ENCODE measurements at places on chromosomes 1 and 21.

- DNase-seq = no peak
These were observed 13.6 kb downstream of the KRTAP10-1 start for GRCh38 chr21:44526096-44526997.

DNA sequence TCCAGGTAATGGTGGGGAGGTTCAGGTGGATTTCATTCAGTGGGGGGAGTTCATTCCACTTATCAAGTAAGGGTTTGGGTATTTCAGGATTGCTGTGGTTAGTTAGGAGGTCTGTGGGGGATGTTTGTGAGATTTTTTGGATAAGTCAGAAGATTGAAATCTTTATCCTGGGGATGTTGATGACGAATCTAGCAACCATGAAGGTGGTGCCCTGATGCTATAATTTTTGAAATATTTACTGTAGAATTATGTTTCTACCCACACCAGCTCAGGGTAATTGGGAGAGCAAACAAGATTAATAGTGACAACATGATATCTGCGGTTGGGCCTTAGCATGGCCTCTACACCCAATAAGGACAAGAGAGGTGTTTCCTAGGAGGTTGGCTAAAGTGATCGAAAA, 28.3 kb downstream of the SUCO start:
- DNase-seq = no peak

DNA sequence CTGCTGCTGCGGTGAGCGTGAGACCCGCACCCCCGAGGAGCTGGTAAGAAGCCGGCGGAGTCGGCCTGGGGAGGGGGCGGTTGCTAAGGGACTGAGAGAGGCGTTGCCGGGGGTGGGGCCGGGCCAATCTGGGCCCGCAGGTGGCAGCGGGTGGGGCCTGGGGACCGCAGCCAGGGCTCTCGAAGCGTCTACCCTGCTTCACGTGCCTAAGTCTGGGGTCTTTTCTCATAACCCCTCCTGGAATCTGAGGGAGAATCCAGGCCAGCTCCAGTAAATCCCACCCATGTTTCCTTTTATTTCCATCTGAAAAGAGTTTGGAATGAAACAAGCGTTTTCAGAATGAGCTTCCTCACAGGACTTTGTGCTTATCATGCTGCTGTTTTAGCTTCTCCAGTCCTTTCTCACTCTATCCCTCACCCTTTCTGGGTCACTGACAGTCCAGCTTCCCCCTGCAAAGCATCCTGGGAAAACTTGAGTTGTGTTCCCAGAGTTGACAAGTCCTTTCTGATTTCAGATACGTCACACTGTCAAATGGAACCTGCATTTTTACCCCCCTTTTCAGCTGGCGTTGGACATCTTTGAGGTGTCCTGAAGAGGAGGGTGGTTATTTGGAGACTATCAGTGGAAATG, 431 bp downstream of the CLCN6 start:
- no peak for DNase-seq

- DNase-seq = no peak
These were observed 44.3 kb upstream of the CAPZB start for GRCh38 chr1:19529664-19530063.

- DNase-seq = no peak
These were observed 12.7 kb upstream of the CD101 start for GRCh38 chr1:116988908-116989307.

- no peak for DNase-seq
These were observed 40.2 kb downstream of the ADAMTS1 start for GRCh38 chr21:26804895-26805609.

DNA sequence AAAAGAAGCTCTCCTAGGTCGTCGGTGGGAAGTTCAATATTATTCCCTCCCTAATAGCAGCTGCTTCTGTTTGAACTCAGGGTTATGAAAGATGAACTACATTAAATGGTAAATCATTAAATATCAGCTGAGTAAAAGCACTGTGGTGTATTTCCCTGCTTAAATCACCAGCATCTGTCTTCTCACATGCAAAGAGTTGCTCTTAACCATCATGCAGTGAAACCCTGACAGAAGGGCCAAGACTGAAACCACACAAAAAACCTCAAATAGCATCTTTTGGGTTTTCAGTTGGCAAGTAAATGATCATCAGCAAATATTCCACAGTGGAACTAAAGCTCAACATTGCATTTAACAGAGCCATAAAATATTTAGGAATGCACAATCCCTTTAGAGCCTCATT, 380.0 kb upstream of the ADGRL2 start:
- no peak for DNase-seq

- no peak for DNase-seq
These were observed 106.7 kb upstream of the SOD1 start for GRCh38 chr21:31552826-31553225.

- DNase-seq = no peak
These were observed 4.4 kb upstream of the DVL1 start for GRCh38 chr1:1353389-1354151.

- no peak for DNase-seq
These were observed 636 bp downstream of the WARS2 start for GRCh38 chr1:119139857-119140176.

- DNase-seq = no peak
These were observed 16.9 kb upstream of the GNG12 start for GRCh38 chr1:67850151-67850551.

- DNase-seq = peak; percentile 46
These were observed 15.6 kb downstream of the TNNT2 start for GRCh38 chr1:201361652-201362504.

- DNase-seq = no peak
These were observed 2.3 kb downstream of the C1orf87 start for GRCh38 chr1:60071296-60071695.

DNA sequence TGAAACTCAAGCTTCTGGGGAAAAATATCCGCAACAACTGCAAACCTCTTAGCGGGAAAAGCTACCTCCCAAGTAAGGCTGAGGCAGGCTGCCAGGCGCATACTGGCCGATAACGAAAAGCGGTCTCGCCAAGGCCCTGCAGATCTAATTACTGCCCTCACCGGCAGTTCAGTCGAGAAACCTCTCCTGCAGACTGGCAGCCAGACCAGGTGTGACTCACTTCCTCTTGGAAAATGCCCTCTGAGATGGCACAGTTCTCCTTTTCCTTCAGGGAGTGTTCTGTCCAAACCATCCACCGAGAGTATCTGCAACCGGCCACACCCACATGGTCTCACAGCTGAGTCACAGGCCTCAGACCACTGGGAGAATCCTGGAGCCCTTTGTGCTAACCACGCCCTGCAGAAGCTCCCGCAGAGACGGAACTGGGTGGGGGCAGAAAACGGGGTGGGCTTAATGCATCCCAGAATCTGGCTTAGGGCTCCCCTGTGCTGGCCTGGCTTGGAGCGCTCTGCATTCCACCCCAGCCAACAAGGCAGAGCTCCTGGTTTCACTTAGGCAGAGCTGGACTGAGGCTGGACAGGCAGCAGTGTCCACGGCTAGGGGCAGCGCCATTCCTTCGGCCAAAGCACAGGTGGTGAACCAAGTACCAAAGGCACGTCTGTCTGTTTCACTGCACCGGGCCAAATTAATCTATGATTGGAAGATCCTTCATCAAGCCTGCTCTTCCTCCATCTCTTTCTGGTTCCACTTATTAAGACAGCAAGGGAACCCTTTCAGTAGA, 1.2 kb downstream of the S100A10 start:
- peak; percentile 32 for DNase-seq

DNA sequence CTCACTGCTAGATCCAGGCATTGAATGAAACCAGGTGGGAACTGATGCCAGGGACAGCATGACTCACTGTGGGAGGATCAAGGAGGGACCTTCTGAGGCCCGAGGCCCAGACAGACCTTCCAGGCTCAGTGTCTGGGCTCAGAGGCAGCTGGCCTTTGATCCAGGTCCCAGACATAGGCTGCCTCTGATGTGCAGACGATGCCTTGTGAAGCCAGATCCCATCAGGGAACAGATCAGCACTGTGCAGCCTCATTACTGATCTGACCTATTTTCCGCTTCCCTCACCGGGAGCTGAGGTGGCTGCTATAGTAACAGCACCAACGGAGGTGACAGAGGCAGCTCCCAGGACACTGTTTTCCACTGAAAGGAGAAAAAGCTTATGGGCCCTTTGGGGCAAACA, 399.5 kb downstream of the MATN1 start:
- no peak for DNase-seq

- no peak for DNase-seq
These were observed 85.5 kb upstream of the KIAA0040 start for GRCh38 chr1:175277783-175278733.

DNA sequence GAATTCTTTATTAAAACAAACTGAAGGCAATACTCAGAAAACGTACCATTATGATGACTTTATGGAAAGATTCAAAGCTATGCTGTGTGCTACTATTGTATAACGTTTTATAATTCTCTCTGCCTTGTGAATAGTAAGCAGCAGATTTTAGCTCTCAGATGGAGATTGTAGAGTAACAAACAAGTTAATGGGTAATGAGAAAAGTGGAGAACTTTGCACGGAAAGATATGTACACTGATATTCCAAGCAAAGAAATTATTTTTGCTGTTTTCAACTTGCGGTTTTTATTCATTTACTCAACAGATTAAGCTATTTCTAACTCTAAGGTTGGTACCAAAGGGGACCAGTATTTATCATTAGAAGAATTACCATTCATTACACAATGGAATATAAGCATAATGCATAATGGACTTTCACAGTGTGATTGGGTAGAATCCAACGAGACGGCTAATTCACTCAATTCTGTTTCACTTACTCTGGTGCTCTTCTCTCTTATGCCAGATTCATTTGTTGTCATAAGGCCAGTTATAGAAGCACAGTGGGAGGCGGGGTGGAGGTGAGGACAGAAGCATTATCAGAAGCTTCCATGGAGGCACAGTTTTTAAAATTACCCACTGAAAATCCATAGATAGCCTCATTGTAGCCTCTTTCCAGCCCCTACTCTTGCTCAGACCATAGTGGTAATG, 38.6 kb downstream of the ATP1B1 start:
- DNase-seq = no peak

- DNase-seq = no peak
These were observed 3.1 kb downstream of the UBR4 start for GRCh38 chr1:19206947-19207346.

GRCh38 chr1:57517587-57518374, 93.9 kb upstream of the DAB1 start:
- DNase-seq = no peak

DNA sequence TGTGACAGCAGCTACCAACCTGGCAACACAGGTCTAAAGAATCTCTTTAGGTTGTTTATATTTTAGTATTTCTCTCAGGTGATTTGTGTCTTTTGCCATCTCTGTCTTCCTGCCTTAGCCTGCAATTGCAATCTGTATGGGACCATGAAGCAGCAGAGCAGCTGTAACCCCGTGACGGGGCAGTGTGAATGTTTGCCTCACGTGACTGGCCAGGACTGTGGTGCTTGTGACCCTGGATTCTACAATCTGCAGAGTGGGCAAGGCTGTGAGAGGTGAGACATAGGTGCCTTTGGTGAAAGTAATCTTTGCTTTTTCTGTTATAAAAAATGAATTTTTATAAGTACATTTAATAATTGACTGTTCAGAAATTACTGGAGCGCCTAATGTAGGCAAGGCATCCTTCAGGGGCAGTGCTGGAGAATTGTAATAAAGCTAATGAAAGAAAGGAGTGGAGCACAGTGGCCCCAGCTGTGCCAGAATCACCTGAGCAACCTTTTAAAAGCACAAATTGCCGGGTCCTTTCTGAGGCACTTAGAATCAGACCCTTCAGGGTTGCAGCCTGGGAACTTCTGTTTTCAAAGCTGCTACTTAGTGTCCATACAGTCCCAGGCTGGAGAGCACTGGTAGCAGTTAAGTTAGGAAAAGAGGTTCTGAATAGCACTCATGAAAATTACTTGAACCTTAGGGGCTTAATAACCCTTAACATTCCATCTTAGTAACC, 60.6 kb upstream of the LAMC2 start:
- DNase-seq = no peak

DNA sequence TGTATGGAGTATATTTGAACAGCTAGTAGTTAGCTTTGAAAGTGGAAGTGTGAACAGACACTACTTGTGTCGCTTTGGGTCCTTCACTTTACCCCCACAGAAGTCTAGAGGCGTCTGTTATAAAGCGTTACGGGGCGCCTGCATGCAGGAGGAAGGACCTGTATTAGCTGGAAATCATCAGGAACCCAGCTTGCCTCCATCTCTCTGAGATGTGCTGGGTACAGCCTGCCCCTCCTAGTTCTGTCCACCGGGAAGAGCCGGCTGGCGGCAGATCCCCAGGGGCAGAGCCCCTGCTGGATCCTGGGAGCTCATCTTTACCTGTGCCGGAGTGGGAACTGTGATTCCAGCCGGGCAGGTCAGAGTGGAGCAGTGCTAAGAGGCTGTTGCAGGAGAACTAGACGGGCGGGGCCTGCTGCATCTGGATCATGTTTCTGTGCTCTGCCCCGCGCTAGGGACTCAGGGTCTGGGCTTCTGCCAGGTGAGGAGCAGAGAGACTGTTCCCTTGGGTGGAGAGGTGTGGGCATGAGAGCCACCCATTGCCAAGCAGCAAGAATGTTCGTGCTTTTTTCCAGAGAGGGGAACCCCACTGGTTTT, 22.3 kb upstream of the SPSB1 start:
- DNase-seq = no peak

- no peak for DNase-seq
These were observed 38.5 kb upstream of the ACTRT2 start for GRCh38 chr1:2982615-2983318.

- DNase-seq = no peak
These were observed 248.9 kb downstream of the S1PR1 start for GRCh38 chr1:101485712-101486111.

- DNase-seq = no peak
These were observed 75.0 kb upstream of the C8B start for GRCh38 chr1:57040811-57041210.

DNA sequence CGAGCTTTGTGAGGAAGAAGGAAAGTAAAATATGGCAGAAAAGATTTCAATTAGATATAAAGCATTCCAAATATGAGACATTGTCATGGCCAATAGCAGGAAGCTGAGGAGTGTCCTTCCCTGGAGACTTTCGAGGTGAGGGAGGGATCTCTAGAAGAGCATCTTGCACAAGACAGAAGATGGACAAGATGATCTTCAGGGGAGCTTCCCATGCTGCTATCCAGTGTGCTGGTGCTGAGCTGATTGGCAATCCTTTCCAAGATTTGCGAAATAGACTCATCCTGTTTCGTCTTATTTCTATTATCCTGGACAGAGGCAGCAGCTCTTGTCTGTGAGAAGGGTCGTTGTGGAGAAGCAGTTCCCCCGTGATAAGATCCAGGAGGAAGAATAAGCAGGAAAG, 342.0 kb upstream of the CAMK1G start:
- no peak for DNase-seq

DNA sequence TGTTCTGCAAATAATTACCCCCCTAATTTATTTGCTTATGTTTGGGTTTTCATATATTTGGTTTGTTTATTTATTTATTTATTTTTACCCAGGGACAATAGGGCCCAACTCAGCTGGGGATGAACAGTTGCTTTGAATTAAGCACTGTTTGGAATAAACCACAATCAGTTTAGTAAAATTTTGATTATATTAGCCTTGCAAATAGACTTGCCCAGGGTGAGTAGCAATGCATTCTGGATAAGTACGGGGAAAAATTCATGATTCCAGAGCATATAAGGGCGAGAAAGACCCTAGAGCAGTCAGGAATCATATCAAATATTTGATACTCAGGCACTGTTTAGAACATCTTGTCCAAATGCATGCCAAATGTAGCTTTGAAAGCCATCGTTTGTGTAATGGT, 242.7 kb downstream of the OMA1 start:
- no peak for DNase-seq

Measured in stimulated activated CD4-positive, alpha-beta T cell treated with anti-CD3 and anti-CD28 coated beads, Interleukin-2, amount 100 ng/mL, for 24 hours (primary cell).